ENCODE measurements at places on chromosomes 13 and 19.

GRCh38 chr19:49155005-49155819, at the start of gene HRC:
TSS of gene HRC (minus strand) at chr19:49155396. CDS start at chr19:49155237, 159 bp downstream.
- no peak for DNase-seq

DNA sequence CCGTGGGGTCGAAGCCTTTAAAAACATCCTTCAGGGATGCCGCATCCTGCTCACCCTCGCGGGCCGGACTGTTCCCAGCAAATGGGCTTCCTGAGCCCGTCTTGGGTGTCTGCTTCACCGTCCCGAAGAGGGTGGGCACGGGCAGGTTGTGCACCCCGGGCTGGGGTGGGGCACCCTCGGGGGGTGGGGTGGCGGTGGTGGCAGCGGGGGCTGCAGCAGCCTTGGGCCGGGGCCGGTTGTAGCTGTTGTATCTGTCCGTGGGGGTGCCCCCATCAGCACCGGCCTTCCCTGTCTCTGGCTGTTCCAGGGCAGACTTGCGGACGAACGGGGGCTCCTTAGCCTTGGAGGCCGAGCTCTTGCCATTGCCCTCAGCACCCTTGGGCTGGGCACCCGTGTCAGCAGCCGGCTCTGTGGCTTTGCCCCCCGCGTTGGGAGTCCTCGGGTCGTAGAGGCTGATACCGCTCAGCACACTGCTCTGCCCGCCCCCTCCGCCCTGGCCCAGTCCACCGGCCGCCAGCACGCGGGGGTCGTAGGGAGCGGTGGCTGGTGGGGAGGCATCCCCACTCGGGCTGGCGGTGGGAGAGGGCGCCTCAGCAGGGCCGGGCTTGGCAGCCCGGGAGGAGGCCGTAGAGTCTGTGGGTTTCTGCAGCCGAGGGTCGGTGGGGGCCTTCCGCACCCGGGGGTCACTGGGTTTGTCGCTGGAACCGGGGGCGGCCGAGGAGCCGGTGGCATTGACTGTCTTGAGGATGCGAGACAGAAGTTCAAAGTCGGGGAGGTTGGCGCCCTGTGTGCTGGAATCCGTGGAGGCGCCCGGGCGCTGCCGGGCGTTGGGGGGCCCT, 18.2 kb upstream of the TMEM160 start:
- DNase-seq = no peak

- DNase-seq = no peak
Observed at GRCh38 chr19:28349604-28350003, 863.3 kb downstream of the UQCRFS1 start.

- peak; percentile 11 for DNase-seq
Observed at GRCh38 chr13:21987793-21988192, 316.9 kb downstream of the FGF9 start.

DNA sequence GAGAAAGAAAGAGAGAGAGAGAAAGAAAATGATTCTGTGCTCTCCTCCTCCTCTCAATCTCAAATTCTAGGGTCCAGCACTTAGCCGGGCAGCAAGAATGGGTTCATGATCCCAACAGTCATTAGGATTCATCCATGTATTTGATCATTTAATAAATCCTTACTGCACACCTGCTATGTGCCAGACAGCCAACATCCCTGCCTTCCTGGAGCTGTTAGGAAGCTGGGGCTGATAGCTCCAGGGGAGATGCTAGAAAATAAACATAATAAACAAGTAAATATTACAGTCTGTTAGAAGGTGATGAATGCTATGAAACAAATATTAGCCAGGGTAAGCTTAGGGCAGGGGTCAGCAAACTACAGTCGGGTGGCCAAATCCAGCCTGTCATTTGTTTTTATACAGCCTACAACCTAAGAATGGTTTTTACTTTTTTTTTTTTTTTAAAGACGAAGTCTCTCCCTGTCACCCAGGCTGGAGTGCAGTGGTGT, 9.9 kb upstream of the ACP7 start:
- no peak for DNase-seq

DNA sequence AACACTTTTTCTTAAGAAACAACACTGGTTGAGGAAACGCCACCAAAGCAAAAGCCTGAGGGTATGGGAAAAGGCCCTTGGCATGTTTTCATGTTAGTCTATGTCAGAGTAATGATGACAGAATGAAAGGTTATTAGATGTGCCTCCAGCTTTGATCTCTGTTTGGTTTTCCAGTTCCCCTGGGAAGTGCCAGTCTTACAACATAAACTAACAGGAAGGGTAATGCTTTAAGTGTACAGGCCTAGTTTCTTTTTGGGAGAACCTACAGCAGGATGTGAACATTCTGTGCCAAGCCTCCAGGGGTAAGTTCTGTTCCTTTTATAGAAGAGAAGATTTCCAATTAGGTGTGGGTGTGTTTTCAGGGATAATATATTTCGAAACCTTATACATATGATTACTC, 121.7 kb downstream of the FNDC3A start:
- no peak for DNase-seq

DNA sequence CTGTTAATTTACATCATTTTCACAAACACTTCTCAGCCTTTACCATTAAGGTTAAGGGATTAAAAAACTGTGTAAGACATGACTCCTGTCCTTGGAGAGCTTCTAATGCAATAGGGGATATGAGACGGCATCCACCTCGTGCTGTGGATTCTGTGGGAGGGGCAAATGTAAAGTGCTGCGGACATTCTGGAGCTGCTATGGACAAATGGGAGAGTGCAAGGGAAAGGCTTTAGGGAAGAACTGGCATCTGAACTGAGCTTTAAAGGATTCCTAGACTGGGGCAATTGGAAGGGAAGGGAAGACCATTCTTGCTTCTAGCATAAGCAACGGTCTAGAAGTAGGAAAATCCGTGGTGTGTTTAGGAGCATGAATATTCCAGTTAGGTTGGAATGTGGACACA, 31.4 kb downstream of the CDADC1 start:
- DNase-seq = no peak

- DNase-seq = no peak
Observed at GRCh38 chr19:9941231-9941630, 4.9 kb upstream of the OLFM2 start.

DNA sequence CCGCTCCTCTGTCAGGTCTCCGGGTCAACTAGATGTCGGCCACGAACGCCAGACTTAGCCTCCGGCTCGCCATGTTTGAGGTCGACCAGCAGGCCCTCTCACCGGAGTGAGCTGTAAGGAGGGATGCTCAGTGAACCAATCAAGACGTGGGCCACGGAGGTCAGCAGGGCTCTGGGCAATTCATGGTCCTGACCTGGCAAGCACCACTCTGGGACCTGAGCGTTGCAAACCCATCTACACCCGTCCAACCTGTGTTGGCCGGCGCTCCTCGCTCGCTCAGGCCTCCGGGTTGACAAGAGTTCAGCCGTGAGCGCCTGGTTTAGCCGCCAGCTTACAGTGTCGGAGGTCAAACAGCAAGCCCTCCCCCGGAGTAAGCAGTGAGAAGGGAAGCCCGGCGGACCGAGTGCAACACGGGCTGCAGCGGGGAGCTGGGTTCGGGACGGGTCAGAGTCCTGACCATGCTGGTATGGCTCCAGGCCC, 1361.9 kb downstream of the UQCRFS1 start:
- no peak for DNase-seq

- DNase-seq = no peak
Observed at GRCh38 chr13:90105849-90106496, 1241.5 kb upstream of the MIR17HG start.

DNA sequence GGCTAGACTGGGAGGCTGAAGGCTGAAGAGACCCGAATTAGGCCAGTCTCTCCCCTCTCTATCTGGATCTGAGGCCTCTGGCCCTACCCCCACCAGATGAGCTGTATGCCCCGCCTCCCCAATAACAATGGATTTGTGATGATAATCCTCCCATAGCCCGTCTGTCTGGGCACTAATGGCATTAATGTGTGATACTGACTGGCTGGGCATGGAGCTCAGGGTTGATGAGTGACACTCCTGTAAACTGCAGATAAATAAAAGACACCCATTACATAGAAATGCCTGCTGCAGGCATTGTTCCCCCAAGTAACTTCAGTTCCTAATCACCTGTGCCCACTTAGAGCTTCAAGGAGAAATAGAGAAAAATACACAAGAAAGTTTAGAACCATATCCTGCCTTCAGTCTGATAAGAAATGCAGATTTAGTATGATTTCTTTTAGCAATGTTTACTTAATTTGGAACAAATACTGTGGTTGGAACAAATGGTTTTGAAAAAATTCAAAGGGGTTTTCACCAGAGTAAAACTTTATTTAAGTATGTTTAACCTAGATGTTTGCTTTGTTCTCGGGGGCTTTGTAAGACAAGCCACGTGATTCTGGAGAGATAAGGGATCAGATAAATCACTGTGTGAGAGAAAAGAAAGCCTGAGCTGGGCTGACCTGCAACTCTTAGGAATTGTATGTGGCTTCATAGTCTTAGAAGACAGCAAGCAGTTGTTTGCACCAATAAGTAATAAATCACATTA, 60.3 kb downstream of the TNFRSF19 start:
- no peak for DNase-seq

DNA sequence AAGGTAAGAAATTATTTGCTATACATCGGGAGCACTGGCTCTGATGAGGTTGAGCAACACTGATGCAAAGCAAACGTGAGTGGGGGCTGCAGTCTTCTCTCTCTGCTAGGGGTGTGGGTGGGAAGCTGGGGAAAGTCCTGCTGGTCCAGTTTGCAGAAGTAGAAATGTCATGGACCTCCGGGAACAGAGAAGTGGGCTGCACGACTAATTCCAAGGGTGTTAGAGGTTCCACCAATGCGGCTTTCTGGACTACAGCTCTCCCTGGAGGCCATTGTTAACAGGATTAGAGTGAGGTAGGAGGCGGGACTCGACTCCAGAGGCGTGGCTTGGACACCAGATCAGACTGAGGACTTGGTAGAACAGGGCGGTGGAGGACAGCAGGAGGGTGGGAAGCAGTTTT, 5.7 kb upstream of the FBXO27 start:
- no peak for DNase-seq

GRCh38 chr19:35712567-35713505, 5.0 kb upstream of the KMT2B start:
- DNase-seq = peak; percentile 92

DNA sequence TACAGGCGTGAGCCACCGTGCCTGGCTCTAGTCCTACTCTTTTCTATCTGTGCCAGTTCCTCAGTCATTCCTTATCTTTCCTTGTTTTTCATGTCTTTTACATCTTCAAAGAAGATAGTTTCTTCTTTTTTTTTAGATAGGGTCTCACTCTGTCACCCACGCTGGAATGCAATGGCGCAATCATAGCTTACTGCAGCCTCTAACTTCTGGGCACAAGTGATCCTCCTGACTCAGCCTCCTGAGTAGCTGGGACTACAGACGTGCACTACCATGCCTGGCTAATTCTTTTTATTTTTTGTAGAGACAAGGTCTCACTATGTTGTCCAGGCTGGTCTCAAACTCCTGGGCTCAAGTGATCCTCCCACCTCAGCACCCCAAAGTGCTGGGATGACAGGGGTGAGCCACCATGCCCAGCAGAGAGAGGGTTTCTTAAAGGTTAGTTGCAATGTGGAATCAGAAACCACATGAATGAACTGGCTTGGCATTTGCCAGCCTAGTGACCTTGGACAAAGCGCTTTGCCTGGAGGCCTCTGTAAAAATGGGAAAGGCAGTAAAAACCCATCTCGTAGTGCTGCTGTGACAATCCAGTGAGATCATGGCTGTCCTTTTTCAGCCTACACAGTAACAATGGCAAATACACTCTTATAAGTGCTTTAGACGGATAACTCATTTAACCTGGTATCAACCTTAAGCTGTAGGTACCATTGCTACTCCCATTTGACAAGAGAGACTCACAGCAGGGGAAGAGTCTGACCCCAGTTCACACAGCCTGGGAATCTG, 3.9 kb downstream of the ACP7 start:
- DNase-seq = no peak

GRCh38 chr19:31214086-31214485, 135.2 kb downstream of the TSHZ3 start:
- peak; percentile 96 for DNase-seq

DNA sequence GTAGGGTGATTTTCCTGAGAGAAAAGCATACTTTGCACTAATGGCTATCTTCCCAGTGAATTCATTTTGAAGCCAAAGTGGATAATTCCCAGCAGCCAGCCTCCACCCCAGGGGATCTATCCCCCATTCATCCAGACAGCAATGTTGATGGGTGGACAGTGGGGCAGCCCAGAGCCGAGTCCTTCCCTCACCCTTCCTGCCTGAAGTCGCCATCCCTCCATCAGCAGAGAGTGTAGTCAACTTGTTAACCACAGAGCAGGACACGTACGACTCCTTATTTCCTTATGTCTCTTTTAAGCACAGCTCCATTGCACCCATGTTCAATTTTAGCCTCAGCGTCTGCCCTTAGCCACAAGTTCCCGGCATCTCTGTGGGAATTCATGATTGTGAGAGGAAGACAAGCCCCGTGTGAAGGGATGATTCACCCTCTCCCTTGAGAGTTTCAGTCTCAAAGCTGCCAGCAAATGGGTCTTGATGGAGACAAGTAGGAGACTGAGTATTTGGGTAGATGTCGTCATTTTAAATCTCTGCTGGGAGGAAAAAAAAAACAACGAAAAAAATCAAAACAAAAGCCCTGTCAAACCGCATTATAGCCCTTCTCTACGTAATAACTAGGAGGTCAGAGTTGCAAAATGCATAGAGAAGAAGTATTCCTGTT, 58.3 kb upstream of the MEDAG start:
- DNase-seq = peak; percentile 70

Measured in activated CD4-positive, alpha-beta T cell treated with anti-CD3 and anti-CD28 coated beads, Interleukin-2, Interleukin-6, amounts not matched to agents 100 ng/mL and 50 ng/mL, durations not matched to agents 16 hours and 8 hours (primary cell).